ENCODE measurements at places on chromosomes 1 and 21. TPM values are rescaled to one million over a fixed set of nuclear protein-coding genes. Genes with fewer than 3 reads are reported as not detected.

RNF207 gene
- total RNA-seq: 5.4 TPM

KCNA2 gene
- total RNA-seq: 0.78 TPM

ARHGAP30 gene
- 76.6 TPM for total RNA-seq

- DNase-seq: no peak
- H3K36me3 ChIP-seq: no peaks in the 10 kb centered on the region
- H3K27me3 ChIP-seq: no peaks in the 10 kb centered on the region
- H3K4me1 ChIP-seq: peaks cover 9% of the 10 kb centered on the region
- no peak overlapping the region for H3K27ac ChIP-seq
- H3K4me3 ChIP-seq: no peak overlapping the region
Measured at GRCh38 chr1:31694069-31694963, 9.5 kb downstream of the COL16A1 start.

- DNase-seq: no peak
- H3K4me3 ChIP-seq: no peak overlapping the region
- H3K27me3 ChIP-seq: peaks cover 3% of the 10 kb centered on the region
- no peaks in the 10 kb centered on the region for H3K36me3 ChIP-seq
- H3K27ac ChIP-seq: no peak overlapping the region
Measured at GRCh38 chr1:119782631-119783325, 14.1 kb upstream of the HMGCS2 start.

- H3K4me3 ChIP-seq: peak within 1 kb of the TSS; percentile 99
- no peaks in the 10 kb centered on the region for H3K27me3 ChIP-seq
- H3K36me3 ChIP-seq: no peaks in the 10 kb centered on the region
- H3K27ac ChIP-seq: peak within 1 kb of the TSS; percentile 75
- H3K4me1 ChIP-seq: peaks cover 74% of the 10 kb centered on the region
- DNase-seq: peak; percentile 81
Measured at GRCh38 chr1:11735854-11736745, at the start of gene AGTRAP. TSS of gene AGTRAP (plus strand) at chr1:11736136. CDS start at chr1:11736209, 73 bp downstream.

DNA sequence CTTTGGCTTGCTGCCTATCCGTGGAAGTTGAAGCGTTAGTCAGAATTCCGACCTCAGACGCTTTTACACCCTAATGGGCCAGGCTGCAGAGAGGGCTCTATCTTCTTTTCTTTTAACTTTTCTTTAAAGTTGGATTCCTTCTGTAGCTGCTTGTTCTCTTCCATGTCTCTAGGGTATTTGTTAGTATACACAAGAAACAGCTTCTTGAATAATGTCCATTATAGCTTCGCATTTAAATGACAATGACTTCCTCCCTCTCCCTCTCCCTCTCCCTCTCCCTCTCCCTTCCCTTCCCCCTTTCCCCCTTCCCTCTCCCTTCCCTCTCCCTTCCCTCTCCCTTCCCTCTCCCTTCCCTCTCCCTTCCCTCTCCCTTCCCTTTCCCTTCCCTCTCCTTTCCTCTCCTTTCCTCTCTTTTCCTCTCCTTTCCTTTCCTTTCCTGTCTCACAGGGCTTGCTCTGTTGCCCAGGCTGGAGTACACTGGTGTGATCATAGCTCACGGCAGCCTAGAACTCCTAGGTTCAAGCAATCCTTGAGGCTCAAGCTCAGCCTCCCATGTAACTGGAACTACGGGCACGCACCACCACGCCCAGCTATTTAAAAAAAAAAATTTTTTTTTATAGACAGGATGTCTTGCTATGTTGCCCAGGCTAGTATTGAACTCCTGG, 33.0 kb downstream of the RIPPLY3 start:
- no peaks in the 10 kb centered on the region for H3K27me3 ChIP-seq
- no peak for DNase-seq
- H3K27ac ChIP-seq: no peak overlapping the region

- H3K27ac ChIP-seq: no peak overlapping the region
- no peak overlapping the region for H3K4me3 ChIP-seq
- DNase-seq: no peak
- peaks cover 44% of the 10 kb centered on the region for H3K36me3 ChIP-seq
- H3K27me3 ChIP-seq: no peaks in the 10 kb centered on the region
Measured at GRCh38 chr1:119159966-119160365, 19.5 kb upstream of the WARS2 start.

GRCh38 chr21:33203371-33203724, 26.4 kb upstream of the IFNAR2 start:
- H3K4me1 ChIP-seq: peaks cover 49% of the 10 kb centered on the region
- H3K36me3 ChIP-seq: no peaks in the 10 kb centered on the region
- no peak overlapping the region for H3K4me3 ChIP-seq
- no peaks in the 10 kb centered on the region for H3K27me3 ChIP-seq
- no peak for DNase-seq

GRCh38 chr1:22250724-22251123, 107.8 kb upstream of the WNT4 start:
- no peak overlapping the region for H3K27ac ChIP-seq
- no peak for DNase-seq
- H3K27me3 ChIP-seq: peaks cover 5% of the 10 kb centered on the region
- H3K4me1 ChIP-seq: no peaks in the 10 kb centered on the region

DNA sequence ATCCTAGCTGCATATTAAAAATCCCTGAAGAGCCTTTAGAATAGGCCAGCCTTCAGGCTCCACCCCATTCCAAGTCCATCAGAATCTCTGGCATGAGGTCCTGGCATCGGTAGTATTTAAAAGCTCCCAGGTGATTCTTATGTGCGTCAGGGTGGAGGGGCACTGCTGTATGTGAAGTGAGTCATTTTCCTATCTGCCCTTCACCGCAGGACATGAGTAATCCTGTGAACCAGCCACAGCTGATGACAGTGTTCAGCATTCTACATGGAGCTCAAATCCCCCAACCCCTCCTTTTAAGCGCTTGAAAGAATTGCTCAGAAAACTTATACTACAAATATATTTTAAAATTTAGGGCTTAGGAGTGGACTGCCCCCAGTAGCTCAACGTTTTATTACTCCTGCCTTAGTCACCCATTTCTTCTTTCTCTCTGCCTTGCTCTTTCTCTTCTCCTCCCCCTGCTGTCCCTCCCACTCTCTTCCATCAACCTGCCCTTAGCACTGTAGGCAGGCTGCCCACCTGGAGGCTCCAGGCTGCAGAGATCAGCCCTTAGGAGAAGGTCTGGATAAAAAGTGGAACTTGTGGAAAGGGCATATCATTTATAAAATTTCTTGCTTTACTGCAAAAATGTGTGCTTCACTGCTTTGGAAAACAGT, 73.8 kb upstream of the ZNF281 start:
- H3K27me3 ChIP-seq: no peaks in the 10 kb centered on the region
- H3K27ac ChIP-seq: no peak overlapping the region
- H3K36me3 ChIP-seq: no peaks in the 10 kb centered on the region
- no peak overlapping the region for H3K4me3 ChIP-seq
- H3K4me1 ChIP-seq: peaks cover 10% of the 10 kb centered on the region

DNA sequence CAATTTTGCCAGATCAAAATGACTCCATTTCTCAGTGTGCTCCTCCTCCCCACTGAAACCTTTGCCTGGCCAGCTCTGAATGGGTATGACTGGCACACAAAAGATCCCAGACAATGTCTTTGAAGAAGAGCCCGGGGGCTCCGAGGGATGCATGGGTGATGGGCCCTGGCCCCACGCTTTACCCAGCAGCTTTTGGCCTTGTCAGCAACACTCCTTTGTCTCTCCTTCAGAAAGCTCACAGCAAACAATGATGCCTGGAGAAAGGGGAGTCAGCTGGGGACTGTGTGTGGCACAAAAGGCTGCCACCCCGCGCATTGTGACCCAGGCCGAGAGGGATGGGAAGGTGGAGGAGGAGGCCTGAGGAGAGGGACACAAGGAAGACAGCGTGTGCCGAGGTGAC, 45.9 kb downstream of the PLXNA2 start:
- H3K4me1 ChIP-seq: no peaks in the 10 kb centered on the region
- DNase-seq: no peak
- no peaks in the 10 kb centered on the region for H3K27me3 ChIP-seq
- no peak overlapping the region for H3K27ac ChIP-seq
- H3K36me3 ChIP-seq: no peaks in the 10 kb centered on the region

GRCh38 chr1:27547220-27548116, 56.5 kb downstream of the AHDC1 start:
- H3K4me1 ChIP-seq: no peaks in the 10 kb centered on the region
- DNase-seq: no peak
- H3K27ac ChIP-seq: no peak overlapping the region

GRCh38 chr1:32352831-32353383, 9.4 kb downstream of the FAM229A start:
- H3K27me3 ChIP-seq: no peaks in the 10 kb centered on the region
- H3K27ac ChIP-seq: no peak overlapping the region
- H3K4me1 ChIP-seq: peaks cover 45% of the 10 kb centered on the region
- H3K4me3 ChIP-seq: no peak overlapping the region
- no peak for DNase-seq

DNA sequence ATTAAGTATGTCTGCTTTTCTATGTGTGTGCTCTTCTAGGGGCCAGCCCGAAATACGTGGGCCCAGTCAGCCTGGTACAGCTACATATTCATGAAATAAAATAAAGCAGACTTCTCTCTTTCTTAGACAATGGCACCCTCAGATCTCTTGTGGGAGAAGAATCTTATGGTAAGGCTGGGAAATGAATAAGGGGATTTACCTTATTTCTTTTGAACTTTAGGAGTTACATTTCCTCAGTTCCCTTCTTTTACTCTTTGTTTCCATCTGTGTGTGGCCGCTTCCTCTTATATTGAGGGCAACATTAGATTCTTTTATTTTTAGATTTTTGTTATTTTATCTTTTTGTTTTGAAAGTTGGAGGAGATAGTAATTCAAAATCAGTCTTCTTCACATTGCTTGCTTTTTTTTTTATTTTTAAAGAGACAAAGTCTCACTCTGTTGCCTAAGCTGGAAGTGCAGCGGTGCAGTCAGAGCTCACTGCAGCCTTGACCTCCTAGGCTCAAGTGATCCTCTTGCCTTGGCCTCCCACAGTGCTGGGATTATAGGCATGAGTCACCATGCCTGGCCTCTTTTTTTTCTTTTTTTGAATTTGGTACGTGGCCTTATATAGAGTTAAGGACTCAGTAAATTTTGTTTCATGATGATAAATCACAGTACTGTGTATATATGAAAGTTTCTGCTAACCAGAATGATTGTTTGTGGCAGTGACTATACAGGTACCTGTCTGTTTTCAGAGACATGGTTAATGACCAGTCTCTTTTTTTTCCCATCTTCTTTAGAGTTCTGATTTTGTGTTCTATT, 9.1 kb downstream of the LAMC1 start:
- H3K27ac ChIP-seq: no peak overlapping the region
- peaks cover 7% of the 10 kb centered on the region for H3K4me1 ChIP-seq
- no peak overlapping the region for H3K4me3 ChIP-seq
- DNase-seq: no peak

DNA sequence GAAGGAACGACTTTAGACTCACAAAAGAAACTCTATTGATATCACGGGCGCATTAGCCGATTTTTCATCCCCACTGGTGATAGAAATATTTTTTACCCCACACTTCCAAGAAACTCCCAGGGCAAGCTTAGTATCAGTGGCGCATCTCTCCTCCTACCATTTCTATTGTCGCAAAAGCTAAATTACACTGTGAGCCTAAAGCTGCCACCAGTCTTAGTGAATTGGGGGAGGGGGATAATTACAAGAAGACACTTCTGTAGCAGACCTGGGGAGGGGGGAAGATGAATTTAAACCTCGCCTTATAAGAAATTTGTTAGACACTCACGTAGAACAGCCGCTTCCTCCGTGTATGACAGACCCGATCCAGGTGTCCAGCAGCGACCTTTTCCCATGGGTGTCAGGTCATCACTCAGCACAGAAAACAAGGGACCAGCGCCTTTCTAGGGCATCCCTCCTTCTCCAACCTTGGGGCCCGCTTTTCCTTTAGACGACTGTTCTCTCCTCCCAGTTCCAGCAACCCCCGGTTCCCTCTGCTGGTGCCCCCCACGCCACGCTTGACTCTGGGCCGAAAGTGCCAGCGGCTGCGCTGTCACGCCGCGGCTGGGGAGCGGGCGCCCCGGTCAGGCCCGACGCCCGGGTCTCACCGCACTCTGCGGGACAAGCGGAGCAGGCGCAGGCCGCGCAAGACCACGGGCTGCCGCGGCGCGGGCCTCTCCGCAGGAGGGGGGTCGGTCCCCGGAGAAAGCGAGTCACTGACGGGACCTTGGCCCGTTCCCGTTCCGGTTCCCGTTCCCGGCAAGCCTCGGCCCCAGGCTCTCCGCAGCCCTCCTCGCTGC, 821 bp downstream of the PHC2 start:
- no peak for DNase-seq
- H3K4me3 ChIP-seq: peak overlapping the region; percentile 31
- no peaks in the 10 kb centered on the region for H3K36me3 ChIP-seq
- H3K27ac ChIP-seq: no peak overlapping the region
- H3K27me3 ChIP-seq: peaks cover 28% of the 10 kb centered on the region

DNA sequence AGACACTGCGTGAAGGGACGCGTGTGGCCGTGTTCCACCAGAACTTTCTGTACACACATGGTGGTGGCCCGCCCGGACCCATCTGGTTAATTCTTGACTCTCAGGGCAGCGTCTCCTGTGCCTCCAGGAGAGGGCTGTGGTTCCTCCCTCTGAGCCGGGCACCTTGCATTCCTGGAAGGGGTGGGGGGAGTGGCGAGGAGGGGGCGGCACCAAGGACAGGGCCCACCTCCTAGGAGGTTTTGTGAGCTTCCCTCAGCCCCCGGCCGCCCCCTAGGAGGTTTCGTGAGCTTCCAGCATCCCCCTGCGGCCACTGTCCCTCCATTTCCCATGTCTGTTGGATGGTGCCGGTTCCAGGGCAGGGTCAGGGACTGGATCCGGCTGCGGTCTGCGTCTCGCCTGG, 28.9 kb downstream of the FAAP20 start:
- DNase-seq: no peak
- H3K4me1 ChIP-seq: no peaks in the 10 kb centered on the region
- H3K4me3 ChIP-seq: no peak overlapping the region
- no peak overlapping the region for H3K27ac ChIP-seq

DNA sequence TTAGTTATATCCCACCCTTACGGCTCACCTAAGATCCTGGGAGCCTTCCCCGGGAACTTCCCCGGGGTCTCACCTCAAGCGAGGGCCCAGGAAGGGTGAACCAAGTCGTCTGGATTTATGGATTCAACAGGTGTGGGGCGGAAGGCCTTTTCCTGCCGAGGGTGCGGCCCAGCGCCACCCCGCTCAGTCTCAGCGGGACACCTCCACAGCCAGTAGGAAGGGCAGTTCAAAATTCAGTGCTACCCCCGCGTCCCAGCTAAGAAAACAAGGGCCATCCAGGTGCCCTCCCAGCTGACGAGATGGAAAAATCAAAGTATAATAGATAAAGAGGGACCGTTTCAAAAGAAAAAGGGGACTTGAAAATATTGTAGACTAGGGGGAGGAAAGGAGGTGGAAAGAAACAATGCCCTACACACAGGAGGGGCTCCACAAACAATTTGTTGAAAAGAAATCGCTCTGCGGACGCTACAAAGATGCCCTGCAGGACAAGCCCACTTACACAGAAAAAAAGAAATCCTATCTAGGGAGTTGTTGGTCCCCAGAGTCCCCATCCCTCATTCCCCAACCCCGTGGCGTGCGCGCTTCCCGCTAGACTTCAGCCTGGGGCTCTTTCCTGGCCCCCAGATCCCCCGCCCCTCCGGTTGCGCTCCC, 1.3 kb downstream of the SLC2A1 start:
- H3K4me1 ChIP-seq: peaks cover 62% of the 10 kb centered on the region
- H3K27ac ChIP-seq: peak overlapping the region; percentile 76
- H3K36me3 ChIP-seq: peaks cover 14% of the 10 kb centered on the region
- DNase-seq: no peak
- H3K4me3 ChIP-seq: peak overlapping the region; percentile 89
